Esophagus squamous epithelium (tissue), 5 donors: ENCODE measurements at places on chromosomes 11 and 22. TPM values are rescaled to one million over a fixed set of nuclear protein-coding genes. Genes with fewer than 3 reads are reported as not detected.

Gene MAPK8IP1
- 1.5 TPM for total RNA-seq

- no peak overlapping the region for H3K4me3 ChIP-seq
- no peak overlapping the region for H3K27ac ChIP-seq
- no peak for DNase-seq
Observed at GRCh38 chr22:28051091-28051786, 132.2 kb upstream of the PITPNB start.

Gene FUT4
- total RNA-seq, result 2.2 TPM

- H3K4me3 ChIP-seq, result no peak overlapping the region
- DNase-seq, result no peak
- no peaks in the 10 kb centered on the region for H3K36me3 ChIP-seq
- H3K27me3 ChIP-seq, result no peaks in the 10 kb centered on the region
- H3K27ac ChIP-seq, result no peak overlapping the region
Observed at GRCh38 chr22:43838161-43838560, 24.2 kb downstream of the SULT4A1 start.

Gene HEPHL1
- total RNA-seq, result 7.6 TPM
